ENCODE measurements at places on chromosomes 2 and 18.

DNA sequence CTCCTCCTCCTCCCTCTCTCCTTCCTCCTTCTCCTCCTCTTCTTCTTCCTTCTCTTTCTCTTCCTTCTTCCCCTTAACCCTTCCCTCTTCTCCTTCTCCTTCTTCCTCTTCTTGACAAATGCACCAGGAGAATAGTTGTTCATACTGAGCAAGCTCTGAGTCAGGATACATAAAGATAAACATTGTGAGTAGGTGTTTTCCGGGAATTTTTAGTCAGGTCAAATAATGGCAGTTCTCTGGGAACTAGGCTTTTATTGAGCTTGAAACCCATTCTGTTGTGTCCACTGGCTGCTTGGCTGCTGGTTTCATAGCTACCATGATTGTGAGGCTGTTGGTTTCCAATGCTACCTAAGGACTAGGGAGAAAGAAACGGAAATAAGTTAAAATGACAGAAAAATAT is 1144.7 kb upstream of the DDX18 start:
- no peak for DNase-seq

DNA sequence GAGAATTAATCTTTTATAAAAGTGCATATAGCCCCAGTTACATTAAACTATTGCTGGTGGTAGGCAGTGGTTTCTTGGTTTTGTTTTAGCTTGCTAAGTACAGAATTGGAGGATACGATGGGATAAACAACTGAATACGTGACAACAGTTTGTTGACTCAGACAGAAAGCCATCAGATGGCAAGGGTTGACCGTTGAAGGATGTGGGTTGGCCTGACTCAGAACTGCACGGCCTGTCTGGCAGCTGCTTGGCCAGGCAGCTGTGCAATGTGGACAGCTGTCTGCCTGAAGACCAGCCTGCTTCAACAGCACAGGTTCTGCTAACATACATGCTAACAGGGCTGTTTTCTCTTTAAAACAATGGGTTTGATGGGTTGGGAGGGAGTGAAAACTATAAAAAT is 46.6 kb downstream of the PRKRA start:
- peak; percentile 30 for DNase-seq

DNA sequence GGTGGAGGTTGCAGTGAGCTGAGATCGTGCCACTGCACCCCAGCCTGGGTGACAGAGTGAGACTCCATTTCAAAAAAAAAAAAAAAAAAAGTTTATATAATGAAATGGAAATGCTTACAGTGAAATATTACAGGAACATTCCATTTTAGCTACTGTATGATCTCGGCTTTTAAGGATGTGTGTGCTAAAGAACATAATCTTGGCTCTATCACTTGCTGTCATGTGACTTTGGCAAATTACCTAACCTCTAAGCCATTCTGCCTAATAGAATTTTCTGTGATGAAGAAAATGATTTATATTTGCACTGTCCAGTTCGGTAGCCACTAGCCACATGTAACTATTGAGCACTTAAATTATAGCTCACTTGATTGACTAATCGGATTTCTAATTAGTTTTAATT is 36.3 kb downstream of the SMAD4 start:
- DNase-seq, result no peak

GRCh38 chr2:27185331-27186026 is 26.4 kb upstream of the ATRAID start:
- DNase-seq, result peak; percentile 74

GRCh38 chr2:47486841-47487497 is 84.0 kb downstream of the MSH2 start:
- peak; percentile 79 for DNase-seq

DNA sequence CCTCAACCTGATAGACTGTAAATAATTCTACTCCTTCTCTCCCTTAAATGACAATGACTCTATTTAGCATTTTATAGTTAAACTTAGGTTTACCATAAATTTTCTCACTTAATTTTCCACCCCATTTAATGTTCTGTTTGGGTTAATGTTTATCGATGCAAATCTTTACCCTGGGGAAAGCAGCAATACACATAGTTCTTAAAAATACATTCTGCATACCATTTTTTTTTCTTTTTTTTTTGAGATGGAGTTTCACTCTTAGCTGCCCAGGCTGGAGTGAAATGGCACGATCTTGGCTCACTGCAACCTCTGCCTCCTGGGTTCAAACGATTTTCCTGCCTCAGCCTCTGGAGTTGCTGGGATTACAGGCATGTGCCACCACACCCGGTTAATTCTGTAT is 14.0 kb downstream of the STAM2 start:
- no peak for DNase-seq

- no peak for DNase-seq
These were observed 544 bp downstream of the LRATD1 start for GRCh38 chr2:14633061-14633460.

Measured in hematopoietic multipotent progenitor cell treated with erythropoietin and hydrocortisone succinate and interleukin-3 and kit ligand, for 6 days (in vitro differentiated cells).